ENCODE measurements at places on chromosomes 3 and 15.

DNA sequence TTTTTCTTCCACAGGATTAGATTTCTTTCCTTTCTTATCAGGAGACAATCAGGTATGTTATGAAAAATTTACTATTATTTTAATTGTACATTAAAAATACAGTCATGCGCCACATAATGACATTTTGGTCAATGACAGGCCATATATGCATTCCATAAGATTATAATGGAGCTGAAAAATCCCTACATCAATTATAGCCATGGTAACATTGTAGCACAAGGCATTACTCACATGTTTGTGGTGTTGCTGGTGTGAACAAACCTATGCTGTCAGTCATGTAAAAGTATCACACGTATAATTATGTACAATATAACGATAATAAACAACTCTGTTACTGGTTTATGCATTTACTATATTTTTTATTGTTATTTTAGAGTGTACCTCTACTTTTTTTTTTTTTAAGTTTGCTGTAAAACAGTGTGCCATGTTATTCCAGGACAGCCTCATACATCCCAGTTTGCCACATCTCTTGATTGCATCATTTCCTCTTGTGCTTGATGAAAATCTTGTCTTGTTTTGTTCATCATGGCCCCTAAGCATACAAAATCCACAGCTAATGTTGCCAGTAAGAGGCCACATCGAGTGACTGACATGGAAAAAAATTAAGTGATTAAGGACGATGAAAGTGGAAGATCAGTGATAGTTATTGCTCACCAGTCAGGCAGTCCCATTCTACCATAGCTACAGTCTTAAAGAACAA is 21.4 kb downstream of the CALML4 start:
- no peak for DNase-seq

- no peak for DNase-seq
These were observed 3.1 kb downstream of the PLXNA1 start for GRCh38 chr3:126986001-126986400.

DNA sequence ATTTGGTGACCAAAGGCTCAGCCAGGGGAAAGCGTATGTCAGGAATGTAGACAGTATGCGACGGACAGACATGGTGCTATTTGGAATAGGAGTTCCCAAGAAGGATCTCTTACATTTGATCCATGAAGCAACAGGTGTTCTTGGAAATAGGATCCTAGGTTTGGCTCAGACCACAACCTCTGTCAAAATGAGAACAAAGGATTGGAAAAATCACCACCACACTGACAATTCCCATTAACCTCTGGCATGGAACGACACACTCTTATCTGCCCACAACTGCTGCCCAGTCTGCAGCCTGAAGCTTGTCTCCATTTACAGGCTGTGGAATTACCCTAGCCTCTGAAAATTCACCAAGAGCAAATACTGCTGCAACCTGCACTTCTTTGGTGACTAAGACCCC is 33.6 kb upstream of the LRRN1 start:
- no peak for DNase-seq

GRCh38 chr15:68335251-68335650 is 57.7 kb downstream of the FEM1B start:
- DNase-seq = no peak

DNA sequence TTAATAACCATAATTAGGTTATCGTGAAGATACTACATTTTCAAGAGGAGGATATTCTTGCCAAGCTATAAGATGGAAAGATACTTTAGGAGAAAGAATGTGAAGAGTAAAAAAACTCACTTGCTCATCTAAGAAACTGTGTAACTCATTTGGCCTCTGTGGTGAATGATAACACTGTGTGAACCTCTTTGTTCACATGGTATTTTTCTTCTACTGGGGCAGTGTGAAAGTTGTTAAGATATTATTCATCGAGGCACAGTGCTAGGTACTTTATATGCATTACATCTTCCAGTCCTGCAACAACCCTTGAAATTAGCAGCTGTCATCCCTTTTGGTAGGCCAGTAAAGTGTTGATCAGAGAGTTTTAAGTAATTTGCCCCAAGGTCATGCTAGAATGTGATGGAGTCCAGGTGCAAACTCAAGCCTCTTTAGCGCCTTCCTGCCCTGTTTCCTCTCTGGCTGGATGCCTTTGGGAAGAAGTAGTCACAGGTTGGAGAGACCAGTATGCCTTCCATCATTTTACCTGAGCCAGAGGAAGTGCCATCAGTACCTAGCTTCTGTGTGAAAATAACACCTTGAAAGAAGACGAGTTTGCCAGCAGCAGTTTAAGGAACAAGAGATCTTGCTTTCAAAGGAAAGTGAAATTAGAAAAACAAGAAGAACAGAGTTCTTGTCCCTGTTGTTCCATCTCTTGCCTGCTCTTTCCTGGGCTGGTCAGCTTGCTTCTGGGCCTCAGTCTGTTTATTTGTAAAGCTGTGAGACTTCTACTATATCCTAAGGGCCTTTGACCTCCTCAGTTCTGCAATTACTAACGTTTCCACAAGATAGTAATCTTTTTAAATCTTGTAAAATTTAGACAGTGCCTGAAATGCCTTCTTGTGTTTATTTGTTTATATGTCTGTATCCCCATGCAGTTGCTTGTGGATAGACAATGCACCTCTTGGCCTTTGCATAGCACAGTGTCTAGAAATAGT is 179.3 kb downstream of the FNDC3B start:
- peak; percentile 25 for DNase-seq

GRCh38 chr3:46692566-46692990 is 901 bp downstream of the ALS2CL start:
- DNase-seq = peak; percentile 78

GRCh38 chr3:54264050-54264449 is 141.7 kb downstream of the CACNA2D3 start:
- no peak for DNase-seq

GRCh38 chr15:37046876-37047614 is 53.3 kb downstream of the MEIS2 start:
- DNase-seq = no peak

DNA sequence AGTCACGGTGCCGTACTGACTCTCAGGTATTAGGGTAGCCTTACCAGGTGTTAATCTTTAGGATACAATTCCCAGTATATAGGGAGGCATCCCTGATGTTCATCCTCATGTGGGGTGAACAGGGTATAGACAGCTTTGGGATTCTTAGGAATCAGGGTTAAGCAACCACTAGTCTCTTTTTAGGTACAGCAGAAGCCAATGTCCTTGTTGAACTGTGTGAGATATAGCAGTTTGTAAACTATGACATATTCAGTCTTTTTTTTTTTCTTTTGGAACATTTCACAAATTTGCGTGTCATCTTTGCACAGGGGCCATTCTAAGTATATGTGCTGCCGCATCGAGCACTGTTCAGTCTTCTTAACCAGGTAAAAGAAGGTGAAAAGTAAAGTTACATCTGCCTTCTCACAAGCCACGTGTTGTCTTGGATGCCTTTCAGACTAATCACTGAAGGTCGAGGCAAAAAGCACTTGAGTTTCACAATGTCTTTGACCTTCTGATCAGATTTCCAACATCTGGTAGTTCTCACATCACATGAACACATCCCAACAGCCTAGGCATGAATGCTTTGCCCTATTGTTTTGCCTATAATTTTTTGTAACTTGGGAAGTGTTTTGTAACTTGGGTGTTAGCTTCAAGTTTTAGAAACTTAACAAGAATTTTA is 17.2 kb downstream of the TSEN2 start:
- DNase-seq = no peak

GRCh38 chr15:64044300-64045100 is 1.8 kb downstream of the DAPK2 start:
- peak; percentile 44 for DNase-seq

- DNase-seq = no peak
These were observed 42.1 kb downstream of the NR2F2 start for GRCh38 chr15:96372554-96372953.

All from HT-29 (cell line).